ENCODE measurements at places on chromosomes 3 and 15.

DNA sequence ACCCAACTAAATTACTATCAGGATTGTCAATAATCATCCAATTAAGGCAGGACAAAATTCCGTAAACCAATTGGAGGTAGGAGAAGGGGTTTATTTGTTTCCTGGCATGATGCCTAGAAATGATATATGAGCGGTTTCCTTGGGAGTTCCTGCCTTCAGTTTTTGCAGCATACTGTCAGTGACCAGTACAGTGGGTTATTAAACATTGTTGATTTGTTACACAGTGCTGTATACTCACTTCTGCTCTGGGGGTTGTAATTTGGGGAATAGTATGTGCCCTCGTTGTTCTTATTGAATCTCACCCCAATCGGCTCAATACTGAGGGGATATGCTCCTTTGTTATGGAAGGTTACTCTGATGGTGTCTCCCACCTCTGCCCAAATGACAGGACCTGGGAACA, 22.2 kb downstream of the CP start:
- no peak for DNase-seq

DNA sequence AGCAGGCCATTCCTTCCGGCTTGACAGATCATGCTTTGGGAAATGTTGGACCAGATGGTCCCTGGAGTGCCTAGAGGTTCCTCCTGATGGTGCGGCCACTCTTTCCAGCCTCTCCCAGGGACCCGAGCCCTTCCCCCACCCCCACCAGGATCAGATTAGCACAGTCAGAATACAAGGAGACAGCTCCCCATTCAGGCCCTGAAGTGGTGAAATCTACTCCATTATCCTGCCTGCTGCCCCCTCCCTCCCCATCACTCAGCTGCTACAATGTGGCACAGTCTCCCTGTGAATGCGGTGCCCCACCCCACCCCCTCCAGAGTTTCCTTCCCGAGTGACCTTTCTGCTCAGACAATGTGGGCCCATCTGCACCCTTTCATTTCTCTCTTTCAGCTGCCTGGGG, 29.4 kb downstream of the RNU5B-1 start:
- no peak for DNase-seq

- DNase-seq, result no peak
These were observed 106.1 kb upstream of the GMNC start for GRCh38 chr3:190968616-190969015.

DNA sequence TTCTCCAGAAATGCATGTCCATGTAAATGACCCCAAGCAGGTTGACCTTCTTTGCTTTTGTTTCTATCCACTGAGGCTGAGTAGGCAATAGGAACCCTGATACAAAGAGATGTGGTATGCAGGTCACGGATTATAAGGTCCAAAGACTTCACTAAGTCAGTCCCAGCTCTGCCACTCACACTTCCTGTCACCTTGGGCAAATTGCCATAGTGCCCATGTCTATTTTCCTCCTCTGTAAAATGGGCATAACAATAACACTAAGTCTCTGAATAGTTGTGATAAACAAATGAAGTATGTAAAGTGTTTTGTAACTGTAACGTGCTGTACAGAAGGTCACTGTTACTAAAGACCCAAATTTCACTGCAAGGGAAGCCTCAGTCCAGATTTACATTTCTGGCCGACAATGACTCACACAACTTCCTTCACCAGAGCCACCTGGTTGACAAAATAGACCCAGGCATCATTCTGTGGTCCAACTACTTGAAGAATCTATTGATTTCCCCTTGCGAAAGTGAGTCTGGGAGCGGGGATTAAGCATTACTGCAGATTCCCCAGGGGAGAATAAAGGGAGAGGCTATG, 175.4 kb upstream of the LPP start:
- DNase-seq, result no peak

DNA sequence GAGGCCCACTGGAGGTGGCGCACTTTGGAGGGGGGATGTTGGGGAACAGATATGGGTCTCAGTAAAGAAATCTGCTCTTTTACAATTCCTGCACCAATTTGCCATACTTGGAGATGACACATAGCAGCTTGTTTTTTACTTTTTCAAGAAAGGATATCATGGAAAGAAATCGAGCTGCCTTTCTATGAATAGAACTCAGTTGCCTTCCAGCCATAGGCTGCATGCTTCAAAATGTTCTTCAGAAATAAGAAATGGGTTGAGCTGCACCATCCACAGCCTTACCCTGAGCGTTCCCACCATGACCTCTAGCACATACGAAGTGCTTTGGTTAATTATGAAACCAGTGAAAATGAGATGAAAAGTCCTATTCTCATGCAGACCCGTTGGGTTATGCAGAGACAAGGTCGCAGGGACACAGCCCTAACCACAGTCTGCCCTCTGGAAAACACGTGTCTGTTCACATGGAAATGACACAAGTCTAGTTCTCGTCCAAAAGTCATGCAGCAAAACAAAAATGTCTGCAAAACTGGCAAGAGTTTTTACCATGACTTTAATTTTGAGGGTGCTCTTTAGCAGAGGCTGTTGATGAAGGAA, 36.3 kb downstream of the NGRN start:
- no peak for DNase-seq

GRCh38 chr15:31511707-31512310, 185.2 kb downstream of the KLF13 start:
- peak; percentile 27 for DNase-seq

DNA sequence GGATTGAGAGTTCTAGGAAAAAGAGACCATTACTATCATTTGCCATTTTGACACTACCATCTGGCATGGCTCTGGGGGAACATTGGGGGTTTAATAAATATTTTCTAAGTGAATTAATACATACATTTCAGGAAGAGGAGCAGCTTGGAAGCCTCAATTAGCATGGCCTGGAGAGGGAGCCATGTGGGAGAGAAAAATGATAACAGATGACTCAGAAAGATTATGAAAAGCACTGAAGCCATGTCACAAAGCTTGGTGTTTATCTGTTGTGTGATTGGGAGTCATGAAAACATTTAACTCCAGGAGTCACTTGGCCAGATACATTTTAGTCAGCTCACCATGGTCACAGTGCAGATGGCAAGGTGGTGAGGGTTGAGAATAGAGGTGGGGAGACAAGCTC, 121.0 kb downstream of the SSR3 start:
- no peak for DNase-seq

DNA sequence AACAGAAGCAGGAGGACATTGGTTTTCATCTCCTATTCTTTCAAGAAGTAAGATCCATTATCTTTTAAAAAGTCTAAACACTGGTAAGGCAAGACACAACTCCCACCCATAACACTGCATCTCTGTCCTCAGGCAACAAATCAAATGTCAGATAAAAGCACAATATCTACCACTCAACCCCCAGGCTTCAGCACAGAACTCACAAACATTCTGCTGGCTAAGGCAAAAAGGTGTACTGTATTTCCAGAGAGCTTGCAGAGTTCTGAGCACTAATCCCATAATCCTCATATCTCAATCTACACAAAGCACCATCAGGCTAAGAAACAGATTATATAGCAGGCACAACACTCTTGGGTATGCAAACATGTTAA, 20.9 kb downstream of the RAF1 start:
- no peak for DNase-seq

- DNase-seq, result no peak
These were observed 14.7 kb downstream of the SHOX2 start for GRCh38 chr3:158091531-158091930.

DNA sequence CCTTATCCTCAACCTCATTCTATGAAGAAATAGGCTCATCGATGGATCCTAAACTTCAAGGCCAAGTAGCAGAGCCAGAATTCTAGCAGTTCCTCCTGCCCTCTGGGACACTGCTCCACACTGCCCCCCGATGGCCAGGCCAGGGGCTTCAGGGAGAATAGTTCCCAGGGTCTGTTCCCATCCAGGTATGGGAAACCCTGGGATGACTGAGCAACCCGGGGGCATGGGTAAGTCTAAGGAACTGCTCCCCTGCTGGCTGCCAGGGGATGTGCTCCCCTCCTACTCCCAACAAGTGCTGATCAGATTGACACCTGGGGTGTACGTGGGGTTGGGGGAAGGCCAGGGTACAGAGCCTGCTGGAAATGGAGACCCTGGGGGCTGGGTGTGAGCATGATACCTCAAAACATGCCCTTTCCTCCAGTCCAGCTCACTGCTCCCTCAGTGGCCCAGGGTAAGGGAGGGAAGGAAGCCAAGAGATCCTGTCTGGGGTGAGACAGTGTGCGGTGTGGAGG, 7.6 kb downstream of the ULK3 start:
- no peak for DNase-seq

- no peak for DNase-seq
These were observed 25.3 kb downstream of the NCBP2 start for GRCh38 chr3:196916995-196917394.

DNA sequence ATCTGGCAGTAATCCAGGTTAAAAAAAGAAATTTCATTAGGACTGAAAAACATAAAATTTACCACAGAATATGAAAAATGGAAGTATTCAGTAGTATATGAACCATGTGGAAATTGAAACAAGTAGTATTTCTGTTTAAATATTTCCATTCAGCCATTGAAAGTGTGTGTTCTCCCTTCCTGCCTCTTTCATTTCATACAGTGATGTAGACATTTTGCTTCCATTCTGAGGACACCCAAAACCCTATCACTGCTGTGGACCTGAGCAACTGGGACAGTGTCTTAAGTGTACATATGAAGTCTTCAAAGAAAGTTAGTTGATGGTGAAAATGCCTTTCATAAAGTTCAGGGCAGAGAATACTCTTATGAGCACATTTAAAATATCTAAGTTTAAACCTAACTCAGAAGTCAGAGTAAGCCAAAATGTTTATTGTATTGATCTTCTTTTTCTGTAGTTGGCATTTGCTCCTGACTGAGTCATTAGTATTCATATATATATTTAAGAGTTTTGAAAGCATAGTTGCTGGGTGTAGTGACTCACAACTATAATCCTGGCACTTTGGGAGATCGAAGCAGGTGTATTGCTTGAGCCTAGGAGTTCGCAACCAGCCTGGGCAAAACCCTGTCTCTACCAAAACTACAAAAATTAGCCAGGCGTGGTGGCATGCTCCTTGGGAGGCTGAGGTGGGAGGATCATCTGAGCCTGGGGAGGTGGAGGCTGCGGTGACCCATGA, 198.8 kb downstream of the KLHL25 start:
- no peak for DNase-seq

DNA sequence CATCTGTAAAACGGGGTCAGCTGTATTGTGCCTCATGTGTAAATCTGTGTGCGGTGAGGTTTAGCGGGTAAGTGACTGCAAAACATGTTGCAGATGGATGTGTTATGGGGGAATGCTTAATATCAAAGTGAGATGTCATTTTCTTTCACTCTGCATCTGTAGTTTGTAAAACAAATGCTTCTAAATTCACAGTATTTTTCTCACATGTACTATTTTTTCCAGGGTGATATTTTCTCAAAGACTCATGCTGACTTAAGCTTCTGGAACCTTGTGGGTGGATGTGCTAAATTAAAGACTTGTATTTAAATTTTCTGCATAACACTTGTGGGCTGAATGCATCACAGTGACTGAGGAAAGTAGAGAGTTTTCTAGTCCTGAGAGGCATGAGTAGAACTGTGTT, 115.2 kb upstream of the TP63 start:
- DNase-seq, result no peak

GRCh38 chr3:137032465-137033120, 74.8 kb downstream of the IL20RB start:
- DNase-seq, result peak; percentile 20

DNA sequence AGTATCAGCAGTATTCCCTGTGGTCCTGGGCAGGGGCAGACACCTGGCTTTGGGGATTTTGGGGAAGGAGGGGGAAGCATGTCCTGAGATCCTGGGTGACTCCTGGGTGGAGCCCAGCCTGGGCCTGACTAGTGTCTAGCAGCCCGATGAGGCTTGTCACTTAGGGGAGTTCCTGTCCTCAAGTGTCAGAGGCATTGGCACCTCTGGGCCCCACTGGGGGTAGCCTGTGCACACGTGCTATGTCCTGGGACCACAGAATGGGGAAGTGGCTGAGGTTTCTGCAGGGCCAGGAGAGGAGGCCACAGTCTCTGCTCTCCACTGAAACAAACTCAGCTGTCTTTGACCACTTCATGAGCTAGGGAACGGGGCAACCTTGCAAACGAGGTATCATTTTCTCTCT, 31.5 kb upstream of the ADCY5 start:
- DNase-seq, result no peak
